Stimulated activated CD4-positive, alpha-beta T cell treated with anti-CD3 and anti-CD28 coated beads, TNF-alpha, amount 100 ng/mL, for 1 hour (primary cell): ENCODE measurements at places on chromosomes 3 and 15.

DNA sequence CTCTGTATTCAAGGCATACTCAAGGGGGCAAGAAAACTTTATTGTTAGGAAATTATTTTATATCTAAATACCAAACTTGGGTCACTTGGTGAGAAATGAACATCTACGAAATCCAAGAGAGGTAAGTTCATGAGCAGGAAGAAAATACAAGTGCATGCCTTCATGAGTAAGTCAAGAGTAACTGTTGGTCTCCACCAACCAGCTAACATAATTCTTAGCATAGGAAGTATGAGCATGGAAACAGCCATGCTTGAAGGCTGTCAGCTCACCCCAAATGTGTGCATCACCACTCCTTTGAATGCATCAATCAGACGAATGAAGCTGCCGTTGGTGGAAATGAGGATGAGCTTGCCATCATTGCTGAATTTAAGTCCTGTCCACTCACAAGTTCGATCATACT lies 13.9 kb downstream of the PPM1M start:
- DNase-seq, result no peak

DNA sequence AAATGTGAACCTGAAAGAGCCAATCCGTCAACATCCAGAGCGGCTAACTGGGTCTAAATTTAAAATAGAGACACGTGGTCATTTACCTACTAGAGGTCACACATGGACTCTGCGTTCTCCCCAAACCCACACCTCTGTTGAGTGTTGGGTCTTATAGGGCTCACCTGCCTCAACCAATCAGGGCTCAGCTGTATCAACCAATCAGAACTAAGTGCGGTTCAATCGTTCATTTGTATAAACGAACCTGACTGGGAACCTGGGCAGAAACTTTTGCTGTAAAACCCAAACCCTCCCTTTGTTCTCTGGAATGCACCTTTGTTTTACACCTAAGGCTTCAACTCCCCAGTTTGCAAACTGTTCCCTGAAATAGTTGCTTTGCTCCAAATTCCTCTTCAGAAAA lies 8.9 kb downstream of the DNAAF4 start:
- DNase-seq, result no peak

DNA sequence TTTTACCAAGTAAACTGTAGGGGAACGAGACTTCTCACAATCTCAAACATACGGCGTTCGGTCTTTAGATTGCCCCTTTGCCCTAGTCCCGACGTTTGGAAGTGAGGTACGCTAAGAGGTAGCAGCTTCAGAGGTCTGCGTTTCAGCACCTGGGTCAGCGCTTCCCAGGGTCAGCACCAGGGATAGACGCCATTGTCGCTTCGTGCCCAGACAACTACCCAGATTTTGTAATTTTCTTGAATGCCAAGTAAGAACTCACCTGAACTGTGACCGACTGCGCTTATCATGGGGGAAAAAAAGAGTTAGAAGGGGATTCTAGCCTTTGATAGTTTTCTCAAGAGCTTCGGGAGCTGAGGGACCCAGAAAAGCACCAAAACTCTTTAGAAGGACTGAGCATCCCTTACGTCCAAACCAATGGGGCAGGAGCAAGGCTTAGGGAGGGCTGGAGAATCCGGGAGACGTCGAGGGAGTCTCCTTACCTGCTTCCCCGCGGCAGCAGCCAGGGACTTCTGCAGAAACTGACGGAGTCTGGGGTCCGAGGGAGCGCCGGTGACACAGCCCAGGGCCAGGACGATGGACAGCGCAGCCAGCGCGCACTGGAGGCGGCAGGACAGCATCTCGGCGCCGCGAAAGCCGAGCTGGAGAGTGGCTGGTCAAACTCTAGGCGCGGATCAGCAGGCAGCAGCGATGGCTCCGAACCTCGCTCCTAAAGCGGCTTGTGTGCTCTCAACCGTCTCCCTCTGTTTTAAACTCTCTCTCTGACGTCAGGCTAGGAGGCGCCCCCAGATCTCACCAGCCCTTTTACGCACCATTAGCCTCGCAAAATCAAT lies at the start of gene SST:
SST (minus strand) TSS at position 720 of the 830 bp plus-strand sequence; CDS start at position 617, 103 bp downstream.
- peak; percentile 7 for DNase-seq

DNA sequence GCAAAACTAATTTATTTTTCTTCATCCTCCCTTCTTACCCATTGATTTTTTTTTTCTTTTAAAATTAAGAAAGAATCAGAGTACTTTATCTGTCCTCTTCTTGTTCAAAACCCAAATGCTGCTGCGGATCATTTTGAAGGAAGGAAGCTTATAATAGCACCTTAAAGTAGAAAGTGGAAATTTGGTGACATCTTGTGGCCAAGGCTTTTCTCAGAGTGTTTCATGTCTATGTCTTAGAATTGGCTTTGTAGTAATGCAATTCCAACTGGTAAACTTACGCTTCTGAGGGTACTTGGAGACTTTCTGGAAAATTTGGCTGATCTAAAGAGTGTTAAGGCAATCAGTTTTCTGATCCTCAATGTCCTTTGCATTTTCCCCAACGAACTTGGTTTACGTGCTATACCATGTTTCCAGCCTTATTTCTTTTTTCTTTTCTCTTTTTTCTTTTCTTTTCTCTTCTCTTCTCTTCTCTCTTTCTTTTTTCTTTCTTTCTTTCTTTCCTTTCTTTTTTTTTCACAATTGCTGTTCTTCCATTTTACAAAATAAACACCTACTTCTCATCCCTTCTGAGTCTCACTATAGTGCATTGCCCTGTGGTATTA lies 30.7 kb downstream of the C3orf38 start:
- DNase-seq, result no peak

GRCh38 chr3:112746675-112747280 lies 99.9 kb downstream of the CD200R1L start:
- no peak for DNase-seq

GRCh38 chr15:97168704-97169475 lies 791.6 kb upstream of the ARRDC4 start:
- no peak for DNase-seq

DNA sequence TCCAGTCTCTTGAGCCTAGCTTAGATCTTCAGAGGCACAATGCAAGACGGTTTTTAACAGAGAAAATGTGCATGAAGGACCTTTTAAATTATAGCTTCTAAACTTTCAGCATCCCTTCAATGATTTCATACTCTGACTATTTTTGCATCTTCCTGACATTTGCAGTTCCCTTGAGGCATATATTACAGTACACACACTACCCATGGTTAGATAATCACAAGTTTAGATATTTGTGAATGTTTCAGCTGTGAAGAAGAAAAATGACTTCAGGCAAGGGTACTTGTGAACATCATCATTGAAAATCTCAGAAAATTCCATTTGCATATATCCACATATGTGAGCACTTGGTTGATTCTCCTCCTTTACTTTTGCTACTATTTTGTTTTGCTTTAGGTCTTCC lies 341.5 kb downstream of the ROBO2 start:
- DNase-seq, result no peak

DNA sequence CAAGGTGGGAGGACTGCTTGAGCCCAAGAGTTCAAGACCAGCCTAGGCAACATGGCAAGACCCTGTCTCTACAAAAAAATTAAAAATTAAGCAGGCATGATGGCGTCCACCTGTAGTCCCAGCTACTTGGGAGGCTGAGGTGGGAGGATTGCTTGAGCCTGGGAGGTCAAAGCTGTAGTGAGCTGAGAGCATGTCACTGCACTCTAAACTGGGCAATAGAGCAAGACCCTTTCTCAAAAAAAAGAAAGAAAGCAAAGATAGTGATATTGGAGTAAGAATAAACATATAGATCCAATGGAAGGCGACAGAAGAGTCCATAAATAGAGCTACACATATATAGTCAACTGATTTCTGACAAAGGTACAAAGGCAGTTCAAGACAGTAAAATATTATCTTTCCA lies 21.3 kb upstream of the ANKRD28 start:
- no peak for DNase-seq

- no peak for DNase-seq
These were observed 141.4 kb upstream of the MRPS22 start for GRCh38 chr3:139202226-139202958.

DNA sequence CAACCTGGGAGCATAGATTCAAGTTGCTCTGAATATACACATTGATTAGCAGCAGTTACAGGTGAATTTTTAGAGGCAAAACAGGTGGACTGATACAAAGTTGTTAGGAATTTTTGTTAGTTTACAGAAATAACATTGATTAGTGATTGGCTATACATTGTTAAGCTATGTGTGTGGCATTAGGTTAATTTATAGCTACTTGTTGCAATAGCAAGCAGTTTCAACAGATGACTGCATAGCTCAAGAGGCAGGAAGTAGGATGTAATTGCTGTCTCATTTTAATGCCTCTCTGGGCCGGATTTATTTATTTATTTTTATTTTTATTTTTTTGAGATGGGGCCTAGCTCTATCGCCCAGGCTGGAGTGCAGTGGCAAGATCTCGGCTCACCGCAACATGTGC lies 99.7 kb downstream of the TCF12 start:
- DNase-seq, result no peak

DNA sequence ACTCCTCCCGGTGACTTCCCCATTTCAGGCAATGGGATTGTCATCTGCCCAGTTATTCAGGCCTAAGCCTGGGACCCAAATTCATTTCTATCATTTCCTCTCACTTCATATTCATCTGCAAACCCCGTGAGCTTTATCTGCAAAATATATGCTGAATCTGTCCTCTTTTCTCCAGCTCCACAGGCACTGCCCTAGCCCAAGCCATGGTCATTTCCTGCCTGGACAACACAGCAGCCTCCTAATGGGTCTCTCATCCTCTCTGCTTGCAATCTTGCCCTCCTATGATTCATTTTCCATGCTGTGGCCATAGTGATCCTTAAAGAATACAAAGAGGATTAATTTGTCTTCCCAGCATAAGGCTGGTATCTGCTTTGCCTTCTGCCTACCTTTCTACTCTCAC lies 6.1 kb downstream of the RBP2 start:
- DNase-seq, result no peak

DNA sequence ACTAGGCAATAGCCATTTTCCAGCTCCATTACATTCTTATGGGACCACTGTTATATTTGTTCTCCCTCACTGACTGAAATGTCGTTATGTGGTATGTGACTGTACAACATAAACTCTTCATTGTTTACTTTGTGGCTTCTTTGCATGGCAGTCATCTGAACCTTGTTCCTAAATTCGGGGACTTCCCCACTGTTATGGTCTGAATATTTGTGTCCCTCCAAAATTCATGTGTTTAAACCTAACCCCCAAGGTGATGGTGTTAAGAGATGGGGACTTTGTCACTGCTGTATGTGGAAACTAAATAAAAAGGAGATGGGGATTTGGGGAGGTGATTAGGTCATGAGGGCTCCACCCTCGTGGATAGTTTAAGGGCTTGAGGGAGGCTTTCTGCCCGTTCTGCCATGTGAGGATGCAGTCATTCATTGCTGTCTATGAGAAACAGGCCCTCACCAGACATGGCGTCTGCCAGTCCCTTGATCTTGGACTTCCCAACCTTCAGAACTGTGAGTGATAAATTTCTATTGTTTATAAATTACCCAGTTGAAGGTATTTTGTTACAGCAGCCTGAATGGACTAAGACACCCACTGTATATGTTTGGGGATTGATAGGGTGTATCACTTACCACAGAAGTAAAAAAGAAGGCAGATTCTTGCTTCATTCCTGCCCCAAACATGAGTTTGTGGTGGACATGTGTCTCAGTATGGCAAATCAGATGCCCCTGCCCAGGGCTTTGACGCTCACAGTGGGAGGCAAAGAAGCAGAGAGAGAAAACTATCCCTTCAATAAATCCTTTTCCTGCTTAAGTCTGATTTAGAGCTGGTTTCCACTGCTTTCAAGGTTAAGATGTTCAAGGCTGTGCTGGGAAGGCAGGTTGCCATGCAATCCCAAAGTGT lies 138.0 kb upstream of the UBE2E1 start:
- no peak for DNase-seq

DNA sequence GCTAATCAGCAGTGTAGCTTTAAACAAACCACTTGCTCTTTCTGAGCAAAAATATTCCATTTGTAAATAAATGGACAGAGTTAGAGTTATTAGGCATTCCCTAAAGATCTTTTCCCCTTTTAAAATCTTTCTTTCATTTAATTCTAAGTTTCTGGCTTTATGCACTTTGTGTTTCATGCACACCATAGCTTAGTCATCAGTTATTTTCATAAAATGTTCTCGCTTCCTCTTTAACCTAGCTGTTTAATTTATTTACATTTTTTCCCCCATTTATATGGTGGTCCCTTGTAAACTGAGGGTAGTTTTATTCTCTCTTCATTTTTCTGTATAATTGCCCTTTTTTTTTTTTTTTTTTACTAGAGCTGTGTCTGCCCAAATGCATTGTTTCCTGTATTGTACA lies 315.0 kb upstream of the LRRFIP2 start:
- DNase-seq, result no peak

DNA sequence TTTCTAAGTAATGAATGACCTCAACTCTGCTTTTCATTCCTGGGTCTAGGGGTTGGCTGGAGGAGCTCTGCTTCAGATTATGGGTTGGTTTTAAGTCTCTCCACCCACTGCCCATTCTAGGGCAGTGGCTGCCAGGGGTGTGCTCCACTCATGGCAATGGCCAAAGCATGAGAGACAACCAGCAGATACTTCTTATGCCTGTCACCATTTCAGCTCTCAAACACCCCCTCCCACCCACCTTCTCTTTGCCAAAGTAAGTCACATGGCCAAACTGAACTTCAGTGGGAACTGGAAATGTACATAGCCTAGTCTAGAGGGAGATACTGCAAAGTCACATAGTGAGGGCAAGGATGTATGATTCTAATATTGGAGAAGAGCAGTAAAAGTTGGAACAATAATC lies 285.3 kb downstream of the RPLP1 start:
- DNase-seq, result no peak

- no peak for DNase-seq
These were observed 43.5 kb downstream of the CEMIP start for GRCh38 chr15:80822676-80823075.

DNA sequence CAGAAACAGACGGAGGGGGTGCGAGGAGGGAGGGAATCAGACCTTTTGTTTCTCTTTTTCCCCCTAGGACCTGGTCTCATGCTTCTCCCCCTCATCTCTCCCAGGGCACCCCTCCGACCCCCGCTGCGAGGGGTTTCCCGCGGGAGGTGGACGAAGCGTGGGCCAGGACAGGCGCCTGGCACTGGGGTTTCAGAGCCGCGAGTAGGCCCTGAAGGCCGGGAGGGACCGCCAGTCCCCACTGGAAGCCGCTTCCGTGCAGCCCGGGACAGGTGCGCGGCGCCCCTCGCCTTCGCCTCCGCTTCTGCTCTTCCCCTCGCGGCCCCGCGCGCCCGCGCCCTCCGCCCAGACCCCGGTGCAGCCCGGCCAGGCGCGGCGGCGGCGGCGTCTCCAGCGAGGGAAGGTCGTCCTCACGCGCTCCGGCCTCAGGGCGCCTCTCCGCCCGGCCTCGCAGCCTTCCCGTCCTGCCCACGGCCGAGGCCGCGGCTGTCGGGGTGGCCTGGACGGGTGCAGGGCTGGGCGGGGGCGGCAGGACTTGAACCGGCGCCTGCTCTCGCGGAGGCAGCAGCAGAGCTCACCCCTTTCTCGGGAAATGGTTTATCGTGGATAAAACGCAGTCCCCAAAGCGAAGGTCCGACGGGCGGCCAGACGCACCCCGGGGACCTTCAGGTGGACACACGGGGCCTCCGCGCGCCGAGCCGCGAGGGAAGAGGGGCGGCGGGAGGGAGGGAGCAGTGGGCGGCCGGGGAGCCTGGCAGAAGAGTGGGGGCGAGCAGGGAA lies 31.5 kb upstream of the ADAMTS17 start:
- no peak for DNase-seq
